Chondrocyte (in vitro differentiated cells): ENCODE measurements at places on chromosomes 7 and 10.

- DNase-seq, result no peak
These were observed 32.2 kb upstream of the PDE1C start for GRCh38 chr7:32102432-32102873.

DNA sequence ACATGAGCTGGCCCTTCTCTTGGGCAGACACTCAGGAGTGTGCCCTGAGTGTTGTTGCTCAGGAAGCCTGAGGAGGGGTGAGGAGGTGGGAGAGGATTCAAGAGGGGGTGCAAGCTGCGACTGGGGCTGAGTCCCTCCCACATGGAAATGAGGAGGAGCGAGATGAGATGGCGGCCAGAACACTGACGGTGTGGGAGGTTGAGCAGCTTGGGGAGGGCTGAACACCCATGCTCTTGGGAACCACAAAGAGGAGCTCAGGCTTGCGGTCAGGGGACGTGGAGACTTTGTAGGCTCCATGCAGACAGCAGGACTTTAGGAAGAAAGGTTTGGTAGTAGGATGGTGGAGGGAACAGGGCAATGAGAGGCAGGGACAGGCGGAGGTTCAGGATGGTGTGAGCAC is 163.2 kb upstream of the SHH start:
- DNase-seq, result no peak

DNA sequence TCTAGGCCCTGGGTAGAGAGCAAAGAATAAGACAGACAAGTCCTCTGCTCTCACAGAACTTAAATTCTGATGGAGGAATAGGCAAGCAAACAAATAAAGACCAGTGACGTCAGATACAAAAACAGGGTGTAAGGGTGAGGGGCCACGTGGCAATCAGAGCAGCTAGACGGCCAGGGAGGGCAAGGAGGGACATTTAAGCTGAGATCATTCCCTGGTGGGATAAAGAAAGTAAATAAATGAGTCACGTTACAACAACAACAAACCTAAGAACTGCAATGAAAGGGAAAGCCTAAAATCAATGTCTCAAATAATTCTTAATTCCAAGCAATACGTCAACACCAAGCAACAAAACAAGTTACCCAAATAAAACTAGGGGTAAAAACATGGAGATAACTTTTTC is 21.8 kb downstream of the STN1 start:
- no peak for DNase-seq

GRCh38 chr7:42198974-42199668 is 37.9 kb downstream of the GLI3 start:
- no peak for DNase-seq

DNA sequence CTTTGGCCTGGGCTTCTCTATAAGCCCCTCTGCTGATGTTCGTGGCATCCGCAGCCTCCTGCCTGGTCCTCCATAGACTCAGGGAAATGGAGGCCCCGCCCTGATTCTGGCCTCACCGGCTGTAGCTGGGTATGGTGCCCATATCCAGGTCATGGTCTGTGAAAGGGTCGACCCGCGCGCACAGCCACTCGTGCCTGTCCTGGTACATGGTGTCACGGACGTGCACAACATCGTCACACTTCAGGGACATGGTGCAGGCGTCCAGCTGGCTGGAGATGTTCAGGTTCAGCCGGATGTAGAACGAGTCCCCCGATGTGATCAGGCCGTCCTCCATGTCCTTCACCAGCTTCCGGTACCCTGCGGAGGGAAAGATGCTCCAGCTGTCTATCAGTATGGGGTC is 75.1 kb upstream of the GNA12 start:
- DNase-seq, result no peak

DNA sequence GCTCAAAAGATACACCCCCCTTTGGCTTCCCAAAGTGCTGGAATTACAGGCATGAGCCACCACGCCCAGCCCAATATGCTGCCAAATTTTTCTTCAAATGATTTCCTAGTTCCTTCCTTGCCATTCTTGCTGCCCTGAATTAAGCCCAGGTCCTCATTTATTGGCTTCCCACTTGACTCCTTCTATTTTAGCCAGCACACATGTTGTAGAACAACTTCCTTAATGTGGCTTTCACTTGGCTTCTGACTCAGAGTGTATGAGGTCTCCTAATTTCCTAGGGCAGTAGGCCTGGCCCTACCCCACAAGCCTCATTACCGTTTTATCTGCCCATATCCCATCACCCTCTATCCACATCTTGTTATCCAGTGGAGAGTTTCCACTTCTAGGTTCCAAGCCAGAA is 21.8 kb upstream of the HIPK2 start:
- DNase-seq, result no peak

DNA sequence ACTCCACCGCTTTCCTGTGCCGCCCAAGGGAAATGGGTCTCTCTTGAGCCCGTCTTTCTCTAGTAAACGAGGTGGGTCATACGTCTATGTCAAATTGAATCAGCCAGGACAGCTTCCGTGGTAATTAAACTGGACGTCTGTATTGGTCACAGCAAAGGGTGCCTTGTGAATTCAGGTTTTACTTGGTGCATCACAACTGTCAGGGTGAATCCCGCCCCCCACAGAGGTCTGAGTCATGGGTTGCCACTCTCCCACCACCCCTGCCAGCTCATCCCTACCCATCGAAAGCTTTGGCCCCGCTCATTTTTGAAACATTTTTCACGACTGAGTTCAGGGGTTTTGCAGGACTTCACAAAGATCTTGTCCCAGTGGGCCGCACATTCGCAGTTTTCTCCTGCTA is 8.0 kb upstream of the SP8 start:
- DNase-seq, result no peak

DNA sequence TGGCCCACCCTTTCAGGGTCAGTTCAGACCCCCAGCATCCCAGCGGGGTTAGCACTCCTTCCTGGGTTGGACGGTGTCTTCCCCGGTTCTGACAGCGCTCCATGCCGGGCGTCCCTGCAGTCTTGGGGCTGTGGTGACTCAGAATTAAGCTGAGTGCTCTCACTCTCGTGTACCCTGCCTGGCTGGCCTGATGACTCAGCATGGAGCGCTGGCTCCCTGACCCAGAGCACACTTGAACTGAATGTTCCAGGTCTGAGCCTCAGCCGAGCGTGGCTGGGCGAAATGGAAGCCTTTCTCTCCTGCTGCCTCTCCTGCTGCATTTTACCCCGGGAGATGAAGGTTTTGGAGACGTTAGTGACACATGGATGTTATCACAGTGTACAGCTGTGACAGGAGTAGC is 7.1 kb downstream of the BAG3 start:
- DNase-seq, result no peak

DNA sequence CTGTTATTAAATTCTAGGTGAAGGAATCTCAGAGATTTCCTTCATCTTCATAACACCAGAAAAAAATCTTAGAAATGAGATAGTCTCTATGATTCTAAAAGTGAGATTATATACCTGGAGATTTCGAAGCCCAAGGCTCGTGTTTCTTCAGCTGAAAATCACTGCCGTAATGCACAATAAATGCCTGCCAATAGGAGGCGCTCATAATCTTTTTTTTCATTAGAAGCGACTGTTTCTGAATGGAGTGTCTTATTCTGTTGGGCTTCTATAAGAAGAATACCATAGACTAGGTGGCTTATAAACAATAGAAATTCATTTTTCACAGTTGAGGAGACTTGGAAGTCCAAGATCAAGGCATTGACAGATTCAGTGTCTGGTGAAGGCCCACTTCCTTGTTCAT is 294.7 kb downstream of the PRKG1 start:
- DNase-seq, result no peak

- no peak for DNase-seq
These were observed 12.7 kb downstream of the FBXW4 start for GRCh38 chr10:101682172-101682825.

DNA sequence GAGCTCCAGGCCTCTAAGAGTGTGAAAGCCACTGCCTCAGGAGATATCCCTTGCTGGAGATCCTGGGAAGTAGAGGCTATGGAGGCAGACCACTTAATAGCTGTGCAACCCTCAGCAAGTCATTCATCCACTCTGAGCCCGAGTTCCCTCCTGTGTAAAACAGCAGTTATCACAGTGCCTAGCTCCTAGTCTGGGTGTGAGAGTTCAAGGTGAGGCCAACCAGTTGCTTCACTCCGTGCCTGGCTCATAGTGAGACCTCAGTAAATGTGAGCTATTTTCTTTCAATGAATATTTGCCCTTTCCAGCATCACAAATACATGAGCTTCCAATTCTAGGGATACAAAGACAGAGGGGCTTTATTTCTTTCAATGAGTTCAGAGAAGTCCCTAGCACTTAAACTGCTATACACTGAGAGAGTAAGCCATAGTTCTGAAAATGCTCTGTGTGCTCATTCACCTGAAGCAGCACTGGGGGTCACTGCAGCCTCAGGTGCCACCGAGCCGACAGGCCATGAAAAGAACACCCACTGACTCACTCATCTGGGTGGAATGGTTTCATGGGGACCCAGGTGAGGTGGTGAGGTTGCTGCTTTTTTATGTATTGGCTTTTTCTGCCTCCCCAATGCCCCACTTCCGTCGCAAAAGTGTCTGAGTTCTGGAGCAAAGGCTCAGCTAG is 259.8 kb downstream of the KCNMA1 start:
- no peak for DNase-seq

GRCh38 chr10:1103551-1103950 is 47.4 kb downstream of the WDR37 start:
- no peak for DNase-seq

DNA sequence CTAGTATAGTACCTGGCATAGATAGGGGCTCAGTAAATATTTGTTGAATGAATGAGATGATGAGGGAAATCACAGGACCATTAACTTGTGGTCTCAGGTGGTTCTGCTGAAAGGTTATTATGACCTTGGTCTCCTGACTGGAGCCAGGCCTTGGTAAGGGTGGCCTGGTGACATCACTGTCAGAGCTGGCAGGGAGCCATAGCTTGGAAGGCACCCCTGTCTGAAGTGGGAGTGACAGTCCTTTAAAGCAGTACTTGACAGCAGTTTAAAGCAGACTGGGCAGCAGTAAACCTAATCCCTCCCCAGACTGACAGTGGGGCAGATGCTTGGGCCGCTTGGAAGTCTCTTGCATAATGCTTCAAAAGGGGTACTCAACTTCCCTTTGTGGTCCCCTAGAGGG is 13.4 kb downstream of the DPCD start:
- DNase-seq, result peak; percentile 32

DNA sequence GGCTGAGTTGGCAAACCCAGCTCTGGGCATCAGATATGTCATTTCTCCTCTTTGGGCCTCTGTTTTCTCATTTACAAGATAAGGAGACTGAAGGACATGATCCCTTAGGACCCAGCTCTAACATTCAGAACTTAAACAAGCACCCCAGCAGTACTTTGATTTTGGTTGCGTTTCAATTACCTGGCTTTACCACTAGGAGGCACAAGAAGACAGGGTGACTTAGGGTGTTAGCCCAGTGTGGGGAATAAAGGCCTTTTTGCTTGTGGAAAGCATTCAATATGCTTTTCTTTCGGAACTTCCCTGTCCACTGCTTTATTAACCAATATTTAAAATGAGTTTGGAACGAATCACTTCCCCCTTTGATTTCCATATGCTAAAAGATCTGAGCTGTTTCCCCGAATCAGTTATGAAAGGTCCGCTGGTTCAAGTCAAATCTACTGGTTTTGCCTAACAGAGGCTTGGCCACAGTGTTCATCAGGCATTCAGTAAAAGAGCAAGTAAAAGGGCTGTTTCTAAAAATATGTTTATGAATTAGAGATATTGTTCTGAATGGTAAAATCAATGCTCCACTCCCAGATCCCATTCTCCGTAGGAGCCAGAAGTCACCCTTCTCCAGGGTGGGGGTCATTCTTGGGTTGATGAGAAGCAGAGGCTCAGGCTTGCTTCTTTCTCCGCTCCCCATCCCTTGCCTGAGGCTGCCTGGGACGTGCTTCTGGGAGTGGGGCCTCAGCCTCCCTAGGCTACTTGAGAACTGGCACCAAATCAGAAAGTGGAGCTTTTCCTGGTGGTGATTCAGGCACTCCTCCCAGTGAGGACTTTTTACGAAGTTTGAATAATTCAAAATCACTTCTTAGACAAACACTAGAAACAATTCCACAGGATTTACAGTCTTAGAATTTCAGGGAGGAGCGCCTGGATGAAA is 105.5 kb downstream of the MYOF start:
- no peak for DNase-seq
